ENCODE measurements at places on chromosomes 3 and 15. TPM values are rescaled to one million over a fixed set of nuclear protein-coding genes. Genes with fewer than 3 reads are reported as not detected.

PFKFB4 gene
- 12.2 TPM for total RNA-seq

LYSMD4 gene
- 8.3 TPM for total RNA-seq

DNA sequence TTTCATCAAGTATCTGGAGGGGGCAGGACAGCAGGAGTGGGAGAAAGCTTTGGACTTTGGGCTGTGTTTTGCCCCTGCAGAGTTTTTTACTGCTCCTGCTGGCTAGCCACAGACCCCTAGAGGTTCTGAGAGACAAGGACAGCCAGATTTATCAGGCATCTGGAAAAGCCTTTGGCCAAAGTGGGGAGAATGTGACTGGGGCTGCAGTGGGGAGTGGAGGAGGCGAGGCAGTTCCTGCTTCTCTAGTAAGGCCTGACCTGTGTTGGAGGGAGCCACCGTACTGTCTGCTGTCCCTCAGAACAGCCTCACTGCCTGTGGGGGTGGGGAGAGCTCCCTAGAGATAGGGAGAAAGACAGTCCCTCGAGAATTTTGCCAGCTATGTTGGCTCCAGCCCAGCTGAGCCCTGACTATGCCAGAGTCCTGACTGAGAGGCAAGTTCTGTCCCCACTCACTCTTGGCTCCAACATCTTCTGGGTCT is 2.2 kb downstream of the ALPK3 start:
- DNase-seq, result no peak

DNA sequence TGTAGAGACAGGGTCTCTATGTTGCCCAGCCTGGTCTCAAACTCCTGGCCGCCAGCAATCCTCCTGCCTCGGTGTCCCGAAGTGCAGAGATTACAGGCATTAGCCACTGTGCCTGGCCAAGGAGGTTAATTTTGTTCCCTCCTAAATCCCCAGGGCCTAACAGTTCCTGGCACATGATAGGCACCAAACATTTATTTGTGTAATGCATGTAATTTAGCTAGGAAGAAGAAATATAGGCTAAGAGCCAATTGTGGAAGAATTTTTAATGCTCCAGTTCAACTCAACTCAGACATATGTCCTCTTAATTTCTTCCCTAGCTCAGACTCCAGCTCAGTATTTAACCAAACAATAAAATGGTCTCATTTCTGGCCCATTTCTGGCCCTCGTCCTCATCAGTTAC is 7.7 kb upstream of the ZNF592 start:
- DNase-seq, result no peak

AADAC gene
- not detected for total RNA-seq

GRCh38 chr15:35618260-35619188 is 72.6 kb upstream of the DPH6 start:
- no peak for DNase-seq

GRCh38 chr3:33790091-33790490 is 8.3 kb upstream of the PDCD6IP start:
- DNase-seq, result no peak

- DNase-seq, result no peak
These were observed 109.5 kb downstream of the VGLL4 start for GRCh38 chr3:11534011-11534792.

GRCh38 chr15:64746921-64747320 is 28.5 kb downstream of the RBPMS2 start:
- DNase-seq, result no peak

- no peak for DNase-seq
These were observed 134.2 kb downstream of the WDR72 start for GRCh38 chr15:53625260-53625659.

DNA sequence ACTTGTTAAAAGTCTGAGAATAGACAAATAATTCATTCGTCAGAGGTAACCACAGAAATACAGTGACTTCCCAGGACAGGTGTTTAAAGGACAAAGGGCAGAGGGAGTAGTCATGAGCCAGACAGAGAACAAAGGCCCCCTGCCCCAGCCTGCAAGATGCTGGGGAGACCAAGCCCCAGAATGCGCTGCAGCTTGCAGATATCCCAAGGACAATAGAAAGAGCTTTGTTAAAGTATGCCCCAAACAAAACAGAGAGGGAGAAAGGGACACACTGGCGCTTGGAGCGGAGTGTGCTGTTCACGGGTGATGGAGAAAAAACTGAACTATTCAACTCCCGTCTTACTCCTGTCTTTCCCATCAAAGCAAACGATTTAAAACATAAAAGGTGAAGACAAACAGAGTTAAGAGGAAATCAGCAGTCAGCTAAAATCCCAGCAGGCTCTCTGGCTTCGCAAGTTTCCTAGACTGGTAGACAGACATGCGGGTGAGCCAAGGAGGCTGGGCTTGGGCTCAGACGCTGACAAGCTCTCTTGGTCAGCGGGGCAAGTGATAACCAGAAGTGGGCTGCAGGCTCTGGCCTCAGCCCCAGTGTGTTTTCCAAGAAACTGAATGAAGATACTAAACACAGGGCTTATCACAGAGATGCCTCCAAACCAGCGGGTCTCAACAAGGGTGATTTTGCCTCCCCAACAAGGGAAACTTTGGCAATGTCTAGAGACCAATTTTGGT is 130.1 kb downstream of the UACA start:
- no peak for DNase-seq

- no peak for DNase-seq
These were observed 542.4 kb downstream of the UNC13C start for GRCh38 chr15:54520616-54521015.

- DNase-seq, result no peak
These were observed 232.6 kb downstream of the TBL1XR1 start for GRCh38 chr3:176964661-176965060.

DNA sequence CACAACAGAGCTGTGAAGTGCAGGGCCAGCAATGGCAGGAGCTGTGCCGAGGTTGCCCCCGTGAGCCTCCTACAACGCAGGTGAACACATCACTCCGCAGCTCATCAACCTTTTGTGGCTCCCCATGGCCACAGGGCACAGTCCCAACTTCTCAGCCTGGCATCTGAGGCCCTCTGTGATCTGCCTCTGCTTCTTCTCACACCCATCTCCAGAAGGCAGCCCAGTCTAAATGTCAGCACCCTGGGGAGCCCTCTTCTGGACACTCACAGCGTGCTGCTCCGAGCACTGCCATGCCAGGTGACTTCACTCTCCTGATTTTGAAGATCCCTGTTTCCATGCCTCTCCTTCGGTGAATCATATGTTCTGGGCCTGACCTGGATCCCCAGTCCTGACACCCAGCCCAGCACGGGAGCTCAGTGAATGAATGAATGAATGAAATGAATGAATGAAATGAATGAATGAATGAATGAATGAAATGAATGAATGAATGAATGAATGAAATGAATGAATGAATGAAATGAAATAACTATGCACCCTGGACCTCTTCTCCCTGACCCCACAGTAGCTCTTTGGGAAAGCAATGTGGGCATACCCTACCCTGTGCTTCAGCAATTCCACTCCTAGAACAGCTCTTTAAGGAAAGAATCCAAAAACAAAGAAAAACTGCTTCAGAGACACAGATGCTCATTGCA is 17.9 kb upstream of the SKIC8 start:
- no peak for DNase-seq

NPAP1 gene
- total RNA-seq, result not detected

GRCh38 chr3:22103423-22103822 is 352.4 kb upstream of the ZNF385D start:
- DNase-seq, result no peak

DNA sequence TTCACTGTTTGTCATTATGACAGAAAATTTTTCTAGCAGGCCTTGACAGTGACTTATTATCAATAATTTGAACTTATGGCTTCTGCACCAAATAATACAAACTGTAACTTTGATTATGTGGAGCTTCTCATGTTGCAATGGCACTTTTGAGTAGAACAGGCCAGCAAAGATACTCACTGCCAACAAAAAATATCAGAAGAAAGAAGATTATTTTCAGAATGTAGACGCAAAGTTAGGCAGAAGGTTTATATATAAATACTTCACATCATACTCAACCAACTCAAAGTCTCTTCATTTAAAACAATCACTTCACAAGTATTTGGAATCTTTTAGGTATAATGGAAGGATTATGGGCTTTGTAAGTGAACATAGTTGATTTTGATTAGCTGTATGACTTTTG is 893.0 kb downstream of the ROBO2 start:
- DNase-seq, result no peak

DAZL gene
- not detected for total RNA-seq

DNA sequence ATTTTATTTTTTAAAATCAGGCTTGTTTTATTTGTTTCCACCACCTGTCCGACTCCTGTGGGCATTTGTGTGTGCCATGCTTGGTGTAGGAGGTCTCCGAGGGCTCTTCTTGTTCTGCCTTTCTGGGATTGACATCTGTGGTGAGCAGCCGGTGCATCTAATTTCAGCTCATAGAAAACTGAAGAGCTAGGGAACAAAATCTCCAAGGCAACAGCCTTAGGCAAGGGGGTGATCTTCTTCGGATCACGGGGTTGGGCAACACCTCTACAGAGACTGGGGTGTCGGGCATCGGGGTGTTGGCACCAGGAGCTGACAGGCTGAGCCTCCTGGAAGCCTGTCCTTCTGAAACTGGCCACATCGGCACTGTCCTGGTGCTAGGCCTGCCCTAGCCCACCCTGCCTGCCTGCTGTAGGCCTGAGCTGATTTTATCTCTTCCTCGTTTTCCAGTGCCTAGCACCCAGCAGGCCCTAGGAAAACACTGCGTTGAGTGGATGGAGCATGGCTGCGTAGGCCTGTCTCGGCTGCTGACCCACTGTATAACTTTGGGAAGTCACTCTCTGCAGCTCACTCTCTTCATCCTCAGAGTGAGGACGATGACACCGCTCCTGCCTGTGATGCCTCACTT is 10.3 kb downstream of the CHCHD6 start:
- DNase-seq, result no peak

SLC28A2 gene
- not detected for total RNA-seq

CCRL2 gene
- 11.9 TPM for total RNA-seq

DNA sequence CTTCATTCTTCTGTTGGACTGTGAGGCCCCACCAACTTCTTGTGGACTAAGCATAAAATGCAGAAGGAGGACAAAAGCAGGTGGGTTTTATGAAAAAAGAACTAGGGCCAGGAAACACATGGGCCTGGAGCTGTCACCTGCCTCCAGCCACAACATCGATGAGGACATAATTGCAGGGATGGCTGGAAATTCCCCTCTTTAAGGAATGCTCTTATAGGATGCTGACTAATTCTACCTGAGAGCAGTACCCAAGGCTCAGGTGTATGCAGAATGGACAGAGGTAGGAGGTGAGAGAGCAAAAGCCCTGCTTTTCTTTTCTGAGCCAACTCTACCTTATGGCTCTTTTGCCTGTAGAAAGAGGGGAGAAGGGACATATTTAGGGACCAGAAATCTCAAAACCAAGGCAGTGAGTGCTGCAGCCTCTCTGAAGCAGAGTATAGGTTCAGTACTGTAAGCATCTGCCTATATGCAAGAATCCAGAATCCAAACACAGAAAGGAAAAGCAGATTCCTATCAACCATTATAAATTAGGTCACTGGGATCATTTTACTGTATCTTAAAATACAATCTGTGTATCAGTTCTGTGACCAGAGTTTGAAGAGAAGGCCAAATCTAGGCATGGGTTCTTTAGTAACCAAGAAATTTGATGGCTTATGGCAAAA is 205.3 kb upstream of the WNT5A start:
- DNase-seq, result no peak

GRCh38 chr15:41139619-41140018 is 23.5 kb upstream of the INO80 start:
- DNase-seq, result no peak

ATP13A3 gene
- total RNA-seq, result 78.3 TPM

DNA sequence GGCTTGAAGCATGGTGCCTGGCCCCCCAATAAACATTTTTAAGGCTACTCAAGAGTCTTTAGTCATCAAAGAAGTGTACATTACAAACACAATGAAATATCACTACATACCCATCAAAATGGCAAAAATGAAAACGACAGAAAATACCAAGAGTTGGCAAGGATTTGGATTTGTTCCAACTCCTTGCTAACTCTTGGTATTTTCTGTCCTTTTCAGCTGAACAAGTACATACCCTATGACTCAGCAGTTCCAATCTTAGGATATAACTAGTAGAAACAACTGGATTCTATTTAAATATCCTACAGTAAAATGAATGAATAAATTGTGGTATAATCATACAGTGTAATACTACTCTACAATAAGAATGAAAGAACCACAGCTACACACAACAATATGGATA is 25.1 kb upstream of the GABPB1 start:
- no peak for DNase-seq

DNA sequence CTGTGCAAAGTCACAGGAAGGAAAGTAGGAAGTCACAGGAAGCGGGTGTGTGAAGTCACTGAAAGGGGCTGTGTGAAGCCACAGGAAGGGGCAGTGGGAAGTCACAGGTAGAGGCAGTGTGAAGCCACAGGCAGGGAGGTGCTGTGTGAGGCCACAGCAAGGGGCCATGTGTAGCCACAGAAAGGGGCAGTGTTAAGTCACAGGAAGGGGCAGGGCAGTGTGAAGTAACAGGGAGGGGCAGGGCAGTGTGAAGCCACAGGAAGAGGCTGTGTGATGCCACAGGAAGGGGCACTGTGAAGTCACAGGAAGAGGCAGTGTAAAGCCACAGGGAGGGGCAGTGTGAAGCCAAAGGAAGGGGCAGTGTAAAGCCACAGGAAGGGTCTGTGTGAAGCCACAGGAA is 36.5 kb downstream of the GASK1A start:
- no peak for DNase-seq

DNA sequence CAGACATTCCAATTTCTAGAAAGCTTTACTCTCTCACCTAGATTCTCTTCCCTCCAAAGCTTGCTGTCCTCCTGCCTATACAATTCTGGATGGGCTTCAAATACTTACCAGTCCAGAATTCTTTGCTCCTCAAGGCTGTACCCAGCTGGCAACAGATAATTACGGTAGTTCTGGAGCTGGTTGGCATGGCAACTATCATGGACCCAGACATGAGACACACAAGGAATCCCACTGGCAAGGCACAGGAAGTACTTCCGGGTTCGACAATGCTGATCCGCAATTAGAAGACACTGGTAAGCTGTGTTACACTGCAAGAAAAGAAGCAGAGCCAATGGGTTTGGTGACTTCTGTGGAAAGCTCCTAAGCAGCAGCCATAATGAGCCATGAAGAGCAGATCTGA is 37.9 kb downstream of the TUBGCP4 start:
- no peak for DNase-seq

CD86 gene
- total RNA-seq, result 25.3 TPM

DNA sequence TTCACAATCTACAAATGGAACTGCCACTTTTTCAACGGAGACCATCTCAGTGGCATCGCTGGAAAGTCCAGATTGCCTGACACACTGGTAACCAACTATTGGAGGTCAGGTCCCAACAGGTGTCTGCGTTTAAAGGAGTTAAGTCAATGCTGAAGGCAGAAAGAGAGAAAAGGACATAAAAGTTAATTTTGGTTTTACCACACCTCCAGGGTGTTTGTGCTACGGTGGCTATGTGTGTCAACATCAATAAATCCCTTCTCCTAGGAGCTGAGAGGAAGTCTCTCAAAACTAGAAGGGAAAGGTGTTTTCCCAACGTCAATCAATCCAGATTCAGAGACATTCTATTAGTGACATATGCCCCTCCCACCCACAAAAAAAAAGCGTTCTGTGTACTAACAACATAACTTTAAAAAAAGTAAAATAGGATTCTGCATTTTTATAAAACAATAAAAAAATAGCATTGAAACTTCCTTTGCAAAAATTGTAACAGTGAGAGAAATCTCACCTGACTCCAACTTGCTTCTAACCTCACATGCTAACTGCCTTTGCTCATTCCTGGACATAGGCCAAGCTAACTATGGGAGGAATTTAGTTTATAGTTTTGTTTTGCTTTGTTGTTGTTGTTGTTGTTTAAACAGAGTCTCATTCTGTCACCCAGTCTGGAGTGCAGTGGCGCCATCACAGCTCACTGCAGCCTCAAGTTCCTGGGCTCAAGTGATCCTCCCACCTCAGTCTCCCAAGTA is 58.7 kb downstream of the GATM start:
- no peak for DNase-seq

PPM1L gene
- total RNA-seq, result 5.0 TPM

TGM5 gene
- 1.1 TPM for total RNA-seq

- DNase-seq, result no peak
These were observed 71.6 kb downstream of the IMPG2 start for GRCh38 chr3:101248736-101249135.

Measured in activated CD8-positive, alpha-beta memory T cell treated with anti-CD3 and anti-CD28 coated beads, Interleukin-2, amount 10 ng/mL, durations not matched to agents 7 days and 5 days (primary cell).